Large intestine (tissue), 12 donors: ENCODE measurements at places on chromosomes 1 and 21. TPM values are rescaled to one million over a fixed set of nuclear protein-coding genes. Genes with fewer than 3 reads are reported as not detected.

DTL gene
- 10.1 TPM for polyA plus RNA-seq

DNA sequence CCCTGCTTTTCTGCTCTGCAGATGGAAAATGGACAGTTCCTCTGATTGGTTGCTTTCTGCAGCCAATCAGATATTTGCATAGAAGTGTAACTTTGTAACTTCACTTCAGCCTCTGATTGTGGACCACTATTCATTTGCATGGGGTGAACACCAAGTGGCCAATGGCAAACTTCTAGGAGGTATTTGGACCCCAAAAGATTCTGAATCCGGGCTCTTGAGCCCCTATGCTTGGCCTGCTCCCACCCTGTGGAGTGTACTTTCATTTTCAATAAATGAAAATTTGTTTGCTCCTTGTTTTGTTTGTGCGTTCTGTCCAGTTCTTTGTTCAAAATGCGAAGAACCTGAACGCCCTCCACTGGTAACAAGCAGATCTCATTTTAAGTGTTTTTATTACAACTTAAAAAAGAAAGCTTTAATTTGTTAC lies 6.4 kb upstream of the GSTM4 start:
- H3K27me3 ChIP-seq, result no peaks in the 10 kb centered on the region
- no peak overlapping the region for H3K4me3 ChIP-seq
- H3K36me3 ChIP-seq, result no peaks in the 10 kb centered on the region
- H3K4me1 ChIP-seq, result peaks cover 10% of the 10 kb centered on the region

SLC22A15 gene
- polyA plus RNA-seq, result 2.8 TPM

- peaks cover 11% of the 10 kb centered on the region for H3K27me3 ChIP-seq
- no peaks in the 10 kb centered on the region for H3K4me1 ChIP-seq
- no peak overlapping the region for H3K4me3 ChIP-seq
- DNase-seq, result no peak
- no peak overlapping the region for H3K27ac ChIP-seq
Observed at GRCh38 chr1:209406168-209406567, 177.3 kb upstream of the CAMK1G start.

- no peaks in the 10 kb centered on the region for H3K27me3 ChIP-seq
- H3K36me3 ChIP-seq, result no peaks in the 10 kb centered on the region
- peak overlapping the region; percentile 1 for H3K27ac ChIP-seq
- no peak for DNase-seq
- peaks cover 45% of the 10 kb centered on the region for H3K4me1 ChIP-seq
Observed at GRCh38 chr1:224507771-224508523, 73.3 kb upstream of the WDR26 start.

SH2D1B gene
- 2.1 TPM for polyA plus RNA-seq

- peaks cover 58% of the 10 kb centered on the region for H3K27me3 ChIP-seq
- H3K4me3 ChIP-seq, result no peak overlapping the region
- H3K4me1 ChIP-seq, result no peaks in the 10 kb centered on the region
Observed at GRCh38 chr1:228037401-228038386, 30.9 kb downstream of the WNT3A start.

PODN gene
- polyA plus RNA-seq, result 7.6 TPM

DNA sequence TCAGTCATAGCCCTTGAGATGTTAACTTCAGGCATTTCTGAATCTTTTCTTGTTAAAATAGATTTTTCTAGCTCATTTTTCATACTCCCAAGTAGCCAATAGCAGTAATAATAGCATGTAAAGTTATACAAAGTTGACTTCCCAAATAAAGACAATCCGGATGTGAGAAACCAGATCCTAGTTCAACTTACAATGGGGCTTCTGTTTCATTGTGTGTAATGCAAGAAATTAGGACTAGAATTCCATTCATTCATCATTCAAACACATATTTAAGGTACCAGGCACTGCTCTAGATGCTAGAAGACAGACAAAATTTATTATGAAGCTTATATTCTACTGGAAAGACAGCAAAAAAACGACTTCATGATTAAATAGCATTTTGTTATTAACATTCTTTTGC lies 240.3 kb downstream of the OLFM3 start:
- no peaks in the 10 kb centered on the region for H3K36me3 ChIP-seq
- no peak for DNase-seq
- no peak overlapping the region for H3K27ac ChIP-seq
- no peaks in the 10 kb centered on the region for H3K27me3 ChIP-seq

TP53BP2 gene
- polyA plus RNA-seq, result 25.5 TPM

OR2M2 gene
- not detected for polyA plus RNA-seq

DNA sequence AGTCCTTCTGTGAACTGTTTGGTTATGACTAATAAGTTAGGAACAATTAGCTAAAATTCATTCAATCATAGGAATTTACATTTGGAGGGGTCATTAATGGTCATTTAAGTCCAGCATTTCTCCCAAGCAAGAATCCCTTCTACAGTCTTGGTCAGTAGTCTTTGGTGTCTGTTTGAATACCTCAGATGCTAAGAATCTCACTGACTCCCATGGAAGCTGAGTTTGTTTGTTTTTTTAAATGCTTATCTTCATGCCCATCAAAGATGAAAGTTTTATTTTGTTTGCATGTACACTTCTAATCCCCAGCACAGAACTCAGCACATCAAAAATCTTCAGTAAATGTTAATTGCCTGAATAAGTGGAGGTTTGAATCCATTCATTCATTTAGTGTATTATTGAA lies 41.3 kb upstream of the SLC44A3 start:
- H3K4me1 ChIP-seq, result peaks cover 10% of the 10 kb centered on the region
- no peaks in the 10 kb centered on the region for H3K27me3 ChIP-seq
- H3K27ac ChIP-seq, result no peak overlapping the region
- H3K4me3 ChIP-seq, result no peak overlapping the region
- no peak for DNase-seq
